ENCODE measurements at places on chromosomes 12 and 14.

- DNase-seq: no peak
Observed at GRCh38 chr12:47739979-47740378, 14.7 kb upstream of the ENDOU start.

DNA sequence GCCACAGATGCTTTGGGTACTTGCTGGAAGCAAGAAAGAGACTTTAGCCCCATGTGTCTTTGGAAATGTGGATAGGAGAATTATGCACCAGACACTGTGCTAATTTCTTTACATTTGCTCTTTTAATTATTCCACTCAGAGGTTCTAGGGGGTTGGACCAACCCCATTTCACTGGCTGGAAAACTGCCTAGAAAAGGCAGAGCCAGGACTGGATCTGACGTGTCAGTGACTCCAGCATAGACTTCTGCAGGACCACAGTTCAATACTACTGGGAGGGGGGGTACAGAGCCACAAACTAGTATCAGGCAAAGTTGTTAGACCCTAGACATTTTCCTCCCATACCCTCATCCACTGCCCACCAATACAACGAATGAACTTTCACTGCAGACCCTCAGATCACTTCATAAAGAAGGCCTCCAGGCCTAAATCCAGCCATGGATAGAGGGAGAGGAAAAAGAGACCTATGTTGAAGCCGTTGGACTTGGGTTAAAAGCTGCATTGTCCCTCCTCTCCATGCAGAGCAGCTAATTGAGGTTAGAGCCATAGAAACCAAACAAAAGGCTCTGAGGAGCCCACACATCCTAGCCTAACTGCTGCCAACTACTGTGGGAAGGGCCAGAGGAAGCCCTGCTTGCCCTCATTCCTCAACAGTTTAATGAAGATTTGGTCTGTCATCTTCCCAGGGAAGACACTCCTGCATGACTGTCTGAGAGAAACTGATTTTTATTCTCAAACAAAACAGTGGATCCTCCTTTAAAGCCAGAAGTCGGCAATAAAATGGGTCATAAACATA, 68.7 kb downstream of the STON2 start:
- DNase-seq: no peak

- no peak for DNase-seq
Observed at GRCh38 chr12:6166808-6167207, 33.4 kb upstream of the CD9 start.

- no peak for DNase-seq
Observed at GRCh38 chr14:99062772-99063418, 209.1 kb downstream of the BCL11B start.

DNA sequence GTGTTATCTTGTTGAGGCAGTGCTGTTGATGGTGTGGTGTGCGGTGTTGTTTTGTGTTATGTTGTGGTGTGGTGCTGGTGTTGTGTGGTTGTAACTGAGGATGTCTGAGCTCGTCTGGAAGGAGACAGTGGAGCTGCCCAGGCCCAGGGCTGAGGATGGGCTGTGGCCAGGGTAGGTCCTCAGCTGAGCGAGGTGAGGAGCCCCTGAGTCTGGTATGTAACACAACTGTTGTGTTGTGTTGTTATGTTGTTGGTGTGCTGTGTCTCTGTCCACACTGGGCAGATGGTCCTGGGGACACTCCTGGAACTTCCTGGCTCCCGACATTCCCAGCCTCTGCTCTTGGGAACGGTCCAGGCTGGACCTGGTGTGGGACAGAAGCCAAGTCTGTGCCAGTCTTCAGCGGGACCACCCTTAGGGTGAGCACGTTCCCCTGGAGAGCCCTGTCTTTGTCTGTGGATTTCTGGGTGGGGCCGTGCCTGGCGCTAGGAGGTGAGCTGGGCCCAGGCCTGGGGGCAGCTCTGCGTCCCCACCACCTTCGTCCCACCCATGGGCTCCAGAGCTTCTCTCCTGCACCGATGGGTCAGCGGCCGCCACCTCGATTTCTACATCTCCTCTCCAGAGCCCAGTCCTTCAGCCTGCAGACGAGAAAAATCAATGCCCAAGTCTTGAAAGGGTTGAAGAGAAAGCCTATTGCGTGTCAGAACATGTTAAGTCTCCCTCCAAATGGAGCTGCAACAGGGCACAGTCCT, 27.4 kb upstream of the SFSWAP start:
- DNase-seq: no peak

All from GM04504 (cell line).